ENCODE measurements at places on chromosomes 5 and 9. TPM values are rescaled to one million over a fixed set of nuclear protein-coding genes. Genes with fewer than 3 reads are reported as not detected.

- no peak for DNase-seq
- no peaks in the 10 kb centered on the region for H3K4me1 ChIP-seq
- no peaks in the 10 kb centered on the region for H3K36me3 ChIP-seq
- H3K27me3 ChIP-seq = no peaks in the 10 kb centered on the region
Measured at GRCh38 chr5:173705512-173706044, 89.1 kb upstream of the BOD1 start.

- H3K4me1 ChIP-seq = peaks cover 35% of the 10 kb centered on the region
- no peaks in the 10 kb centered on the region for H3K27me3 ChIP-seq
- H3K36me3 ChIP-seq = no peaks in the 10 kb centered on the region
- H3K27ac ChIP-seq = peak overlapping the region; percentile 68
Measured at GRCh38 chr9:133944746-133945135, 47.4 kb downstream of the VAV2 start.

GRCh38 chr9:695252-695651, 146.2 kb upstream of the DMRT1 start:
- H3K4me1 ChIP-seq = peaks cover 54% of the 10 kb centered on the region
- H3K27me3 ChIP-seq = no peaks in the 10 kb centered on the region
- no peaks in the 10 kb centered on the region for H3K36me3 ChIP-seq
- no peak for DNase-seq
- H3K27ac ChIP-seq = peak overlapping the region; percentile 93
- peak overlapping the region; percentile 25 for H3K4me3 ChIP-seq

GRCh38 chr9:97638666-97639065, 5.0 kb downstream of the NCBP1 start:
- peaks cover 8% of the 10 kb centered on the region for H3K4me1 ChIP-seq
- H3K4me3 ChIP-seq = no peak overlapping the region
- no peaks in the 10 kb centered on the region for H3K27me3 ChIP-seq
- H3K27ac ChIP-seq = no peak overlapping the region

DNA sequence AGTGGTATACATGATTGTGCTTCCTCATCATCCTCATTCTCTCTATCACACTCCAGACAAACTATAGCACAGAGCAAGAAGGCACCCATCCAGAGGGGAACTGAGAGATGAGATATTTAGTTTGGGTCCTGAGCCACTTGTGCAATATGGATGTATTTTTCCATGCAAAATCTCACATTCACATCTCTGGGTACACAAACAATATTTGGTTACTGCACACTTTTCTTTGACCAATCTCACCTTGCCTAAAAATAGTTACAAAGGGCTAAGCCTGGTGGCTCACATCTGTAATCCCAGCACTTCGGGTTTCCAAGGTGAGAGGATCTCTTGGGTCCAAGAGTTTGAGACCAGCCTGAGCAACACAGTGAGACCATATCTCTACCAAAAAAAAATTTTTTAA, 120.3 kb downstream of the SIL1 start:
- no peaks in the 10 kb centered on the region for H3K4me1 ChIP-seq
- H3K4me3 ChIP-seq = no peak overlapping the region
- H3K27ac ChIP-seq = no peak overlapping the region

DNA sequence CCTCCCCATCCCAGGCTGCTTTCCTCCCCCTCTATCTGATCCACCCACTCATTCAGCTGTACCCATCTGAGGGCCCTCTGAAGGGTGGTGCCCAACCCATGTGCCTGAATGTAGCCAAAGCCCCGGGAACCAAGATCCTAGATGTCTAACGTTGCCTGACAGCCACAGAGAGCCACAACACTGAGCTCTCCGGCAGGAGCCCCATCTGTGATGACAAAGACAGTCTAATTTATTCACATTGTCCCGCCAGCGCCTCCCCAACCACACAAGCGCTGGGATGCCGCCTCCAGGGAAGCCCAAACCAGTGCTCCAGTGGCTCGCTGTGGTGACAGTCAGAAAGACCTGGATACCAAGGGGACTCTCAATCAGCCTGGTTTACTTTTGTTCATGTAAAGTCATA, 8.4 kb downstream of the IGFBPL1 start:
- H3K27ac ChIP-seq = no peak overlapping the region
- peaks cover 4% of the 10 kb centered on the region for H3K4me1 ChIP-seq
- H3K27me3 ChIP-seq = peaks cover 52% of the 10 kb centered on the region
- H3K36me3 ChIP-seq = no peaks in the 10 kb centered on the region
- DNase-seq = no peak

GRCh38 chr9:69181908-69182353, 7.9 kb downstream of the TJP2 start:
- peak overlapping the region; percentile 86 for H3K27ac ChIP-seq
- no peaks in the 10 kb centered on the region for H3K36me3 ChIP-seq
- peaks cover 44% of the 10 kb centered on the region for H3K4me1 ChIP-seq

- H3K27ac ChIP-seq = no peak overlapping the region
- no peaks in the 10 kb centered on the region for H3K36me3 ChIP-seq
- H3K4me1 ChIP-seq = peaks cover 8% of the 10 kb centered on the region
- no peak overlapping the region for H3K4me3 ChIP-seq
Measured at GRCh38 chr9:71643330-71643729, 125.0 kb downstream of the CEMIP2 start.

- H3K4me1 ChIP-seq = peaks cover 11% of the 10 kb centered on the region
- DNase-seq = no peak
- H3K27ac ChIP-seq = no peak overlapping the region
- H3K36me3 ChIP-seq = no peaks in the 10 kb centered on the region
Measured at GRCh38 chr9:110755179-110755578, 86.6 kb downstream of the MUSK start.

DNA sequence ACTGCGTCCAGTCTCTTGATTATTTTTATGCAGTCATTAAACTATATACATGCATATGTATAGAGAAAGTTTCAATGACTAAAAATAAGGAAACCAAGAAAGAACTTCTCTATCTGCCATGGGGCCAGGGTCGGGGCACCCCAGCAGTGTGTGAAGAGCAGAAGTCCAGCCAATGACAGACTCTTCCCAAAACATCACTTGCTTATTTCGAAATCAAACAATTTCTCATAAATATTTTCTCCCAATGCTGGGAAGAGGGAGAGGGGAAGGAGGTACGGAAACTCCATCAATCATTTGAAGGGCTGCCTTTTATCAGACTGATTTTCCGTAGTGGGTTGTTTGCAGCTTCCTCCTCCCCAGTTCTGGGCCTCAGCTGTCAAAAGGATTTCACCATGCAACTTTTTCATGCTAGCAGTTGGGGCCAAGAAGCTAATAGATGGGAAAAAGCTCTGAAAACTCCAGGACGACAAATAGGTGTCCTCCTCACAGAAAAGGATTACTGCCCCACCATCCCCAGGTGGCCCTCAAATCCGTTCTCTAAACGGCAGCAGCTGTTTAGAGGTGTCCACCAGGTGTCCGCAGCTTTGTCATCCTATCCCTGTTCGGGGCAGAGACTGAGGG, 617 bp upstream of the FPGS start:
- H3K4me3 ChIP-seq = peak overlapping the region; percentile 59
- H3K36me3 ChIP-seq = no peaks in the 10 kb centered on the region
- H3K4me1 ChIP-seq = peaks cover 19% of the 10 kb centered on the region

DNA sequence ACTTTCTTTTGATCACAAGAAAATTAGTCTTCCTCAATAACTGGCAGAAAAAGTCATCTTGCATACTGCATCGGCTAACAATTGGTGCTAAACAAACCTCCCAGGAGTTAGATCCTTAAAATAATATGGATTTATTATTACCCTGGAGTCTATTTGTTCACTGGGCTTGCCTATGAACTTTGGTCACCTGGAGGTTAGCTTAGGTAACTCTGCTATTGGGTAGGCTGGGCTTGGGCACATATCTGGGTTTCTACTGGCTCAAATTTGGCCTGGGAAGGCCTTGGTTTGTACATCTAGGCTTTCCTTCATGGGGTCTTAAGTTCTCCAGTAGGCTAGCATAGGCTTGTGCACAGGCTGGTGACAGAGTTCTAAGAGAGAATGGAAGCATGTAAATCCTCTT, 279.9 kb downstream of the RASEF start:
- no peaks in the 10 kb centered on the region for H3K27me3 ChIP-seq
- H3K4me1 ChIP-seq = no peaks in the 10 kb centered on the region
- H3K4me3 ChIP-seq = no peak overlapping the region
- no peak for DNase-seq
- H3K27ac ChIP-seq = no peak overlapping the region

GRCh38 chr5:9653811-9654210, 23.7 kb upstream of the TAS2R1 start:
- peak; percentile 89 for DNase-seq
- no peak overlapping the region for H3K4me3 ChIP-seq
- no peaks in the 10 kb centered on the region for H3K36me3 ChIP-seq

GRCh38 chr9:6639622-6640021, 5.9 kb downstream of the GLDC start:
- H3K27ac ChIP-seq = no peak overlapping the region
- no peak overlapping the region for H3K4me3 ChIP-seq
- DNase-seq = no peak
- peaks cover 20% of the 10 kb centered on the region for H3K27me3 ChIP-seq

C5orf46 gene
- 32.3 TPM for total RNA-seq

HBEGF gene
- total RNA-seq = 272 TPM

GLRA1 gene
- total RNA-seq = not detected

SURF6 gene
- total RNA-seq = 22.2 TPM

FRMD3 gene
- 0.29 TPM for total RNA-seq

CBY3 gene
- total RNA-seq = not detected

WDR31 gene
- 1.6 TPM for total RNA-seq

FOXI1 gene
- total RNA-seq = not detected
